ENCODE measurements at places on chromosomes 1 and 21.

DNA sequence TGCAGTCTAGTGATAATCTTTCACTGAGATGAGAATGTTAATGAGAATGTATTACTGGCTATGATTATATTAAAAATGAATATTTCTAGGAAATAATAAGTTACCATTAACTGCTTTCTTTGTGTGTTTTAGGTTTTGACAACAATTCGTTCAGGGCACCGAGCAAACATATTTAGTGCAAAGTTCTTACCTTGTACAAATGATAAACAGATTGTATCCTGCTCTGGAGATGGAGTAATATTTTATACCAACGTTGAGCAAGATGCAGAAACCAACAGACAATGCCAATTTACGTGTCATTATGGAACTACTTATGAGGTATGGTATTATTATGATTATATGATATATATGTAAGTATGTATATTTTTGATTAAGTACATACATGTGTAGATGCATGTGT is 37.8 kb upstream of the MPC2 start:
- DNase-seq: no peak

DNA sequence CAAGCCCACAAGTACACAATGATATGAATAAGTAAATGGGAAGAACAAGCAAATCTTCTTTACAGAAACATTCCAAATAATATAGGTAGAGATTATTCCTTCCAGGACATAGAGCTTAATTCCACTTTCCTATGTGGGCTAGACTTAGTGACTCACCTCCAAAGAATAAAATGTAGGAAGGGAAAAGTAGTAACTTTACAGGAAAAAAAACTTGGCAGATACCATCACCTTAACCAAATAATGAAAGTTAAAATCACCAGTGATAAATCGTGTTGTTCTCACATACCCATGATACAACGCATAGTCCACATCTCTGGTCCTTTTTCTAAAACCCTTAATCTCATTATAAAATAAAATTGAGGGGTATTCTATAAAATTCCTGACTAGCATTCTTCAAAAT is 260.8 kb downstream of the SPATA17 start:
- DNase-seq: no peak

GRCh38 chr1:6148497-6149241 is 31.5 kb downstream of the CHD5 start:
- DNase-seq: no peak

DNA sequence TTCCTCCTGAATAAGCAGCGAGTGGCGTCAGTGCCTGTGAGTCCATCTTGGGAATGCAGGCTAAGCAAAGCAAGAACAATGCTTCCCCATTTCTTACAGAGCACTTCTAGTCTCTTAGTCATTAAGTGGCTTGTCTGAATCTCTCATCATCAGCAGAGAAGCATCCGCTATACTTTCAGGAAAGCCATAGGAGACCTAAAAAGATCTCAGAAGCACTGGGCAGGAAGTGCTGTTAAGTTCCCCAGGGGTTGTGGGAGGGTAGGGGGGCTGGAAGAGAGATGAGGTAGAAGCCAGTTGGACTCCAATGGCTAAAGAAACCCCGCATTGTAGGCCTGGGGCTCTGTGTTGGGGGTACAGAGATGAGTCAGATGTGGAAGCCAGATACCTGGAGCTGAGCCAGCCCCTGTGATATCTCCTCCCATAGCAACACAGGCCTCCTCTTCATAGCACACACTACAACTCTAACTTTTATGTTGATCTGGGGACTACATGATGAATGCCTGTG is 44.9 kb downstream of the SYT6 start:
- DNase-seq: no peak

DNA sequence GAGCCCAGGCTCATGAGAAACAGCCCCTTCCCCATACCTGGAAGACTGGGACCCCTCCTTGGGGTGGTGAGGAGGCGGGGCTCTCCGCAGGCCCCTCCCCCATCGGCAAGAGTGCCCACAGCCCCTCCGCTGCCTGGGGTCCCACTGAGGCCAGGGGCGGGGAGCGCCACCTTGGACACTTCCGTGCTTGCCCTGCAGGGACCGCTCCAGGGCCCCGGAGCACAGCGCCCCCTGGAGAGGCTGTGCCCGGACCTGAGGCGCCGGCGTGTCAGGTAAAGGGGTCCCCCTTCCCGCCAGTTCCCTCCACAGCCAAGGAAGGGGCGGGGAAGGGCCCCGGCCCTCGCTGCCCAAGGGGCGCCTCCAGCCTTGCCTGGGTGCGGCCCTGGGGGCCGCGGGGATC is 21.5 kb downstream of the INAVA start:
- no peak for DNase-seq

DNA sequence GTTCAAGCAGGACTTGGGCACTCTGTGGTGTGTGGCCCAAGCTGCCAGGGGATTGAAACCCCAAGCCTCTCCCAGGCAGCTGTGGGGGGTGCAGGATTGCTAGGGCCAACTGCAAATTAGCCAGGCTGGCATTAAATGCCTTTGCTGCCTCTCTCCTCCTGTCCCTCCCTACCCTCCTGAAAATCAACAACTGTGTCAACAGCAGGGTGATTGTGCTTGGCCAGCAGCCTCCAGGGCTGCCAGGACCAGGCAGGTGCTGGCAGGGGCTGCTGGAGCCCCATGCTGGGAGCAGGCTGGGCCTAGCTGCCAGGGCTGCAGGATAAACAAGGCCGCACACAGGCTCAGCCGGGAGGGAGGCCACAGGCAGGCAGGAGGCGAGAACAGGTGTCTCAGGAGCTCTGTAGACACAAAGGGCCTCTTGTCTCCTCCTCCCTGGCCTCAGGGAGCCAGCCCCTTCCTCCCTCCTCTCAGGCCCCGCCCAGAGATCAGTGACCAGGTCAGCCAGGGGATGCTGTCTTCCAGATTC is 11.4 kb downstream of the SOX13 start:
- DNase-seq: peak; percentile 95

DNA sequence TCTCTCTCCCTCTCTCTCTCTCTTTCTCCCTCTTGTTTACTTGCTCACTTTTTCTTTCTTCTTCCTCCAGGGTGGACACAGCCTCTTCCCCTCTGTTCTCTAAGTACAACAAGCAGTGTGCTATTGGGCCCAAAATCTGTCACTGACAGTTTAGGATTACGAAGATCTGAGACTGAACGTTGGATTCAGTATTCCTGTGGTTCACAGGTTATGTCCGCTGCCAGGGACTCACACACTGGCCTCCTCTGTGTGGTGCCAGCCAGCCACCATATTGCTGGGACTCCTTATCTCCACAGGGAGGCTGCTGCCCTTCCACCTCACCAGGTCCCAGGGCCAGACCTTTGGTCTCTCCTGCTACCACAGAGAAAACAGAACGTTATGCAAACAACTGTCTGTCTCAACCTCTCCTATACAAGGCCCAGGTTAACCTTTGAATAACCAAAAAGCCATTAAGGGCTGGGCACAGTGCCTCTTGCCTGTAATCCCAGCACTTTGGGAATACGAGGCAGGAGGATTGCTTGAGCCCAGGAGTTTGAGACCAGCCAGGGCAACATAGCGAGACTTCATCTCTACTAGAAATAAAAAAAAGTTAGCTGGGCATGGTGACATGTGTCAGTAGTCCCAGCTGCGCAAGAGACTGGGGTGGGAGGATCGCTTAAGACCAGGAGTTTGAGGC is 171.9 kb upstream of the RAB4A start:
- DNase-seq: no peak

DNA sequence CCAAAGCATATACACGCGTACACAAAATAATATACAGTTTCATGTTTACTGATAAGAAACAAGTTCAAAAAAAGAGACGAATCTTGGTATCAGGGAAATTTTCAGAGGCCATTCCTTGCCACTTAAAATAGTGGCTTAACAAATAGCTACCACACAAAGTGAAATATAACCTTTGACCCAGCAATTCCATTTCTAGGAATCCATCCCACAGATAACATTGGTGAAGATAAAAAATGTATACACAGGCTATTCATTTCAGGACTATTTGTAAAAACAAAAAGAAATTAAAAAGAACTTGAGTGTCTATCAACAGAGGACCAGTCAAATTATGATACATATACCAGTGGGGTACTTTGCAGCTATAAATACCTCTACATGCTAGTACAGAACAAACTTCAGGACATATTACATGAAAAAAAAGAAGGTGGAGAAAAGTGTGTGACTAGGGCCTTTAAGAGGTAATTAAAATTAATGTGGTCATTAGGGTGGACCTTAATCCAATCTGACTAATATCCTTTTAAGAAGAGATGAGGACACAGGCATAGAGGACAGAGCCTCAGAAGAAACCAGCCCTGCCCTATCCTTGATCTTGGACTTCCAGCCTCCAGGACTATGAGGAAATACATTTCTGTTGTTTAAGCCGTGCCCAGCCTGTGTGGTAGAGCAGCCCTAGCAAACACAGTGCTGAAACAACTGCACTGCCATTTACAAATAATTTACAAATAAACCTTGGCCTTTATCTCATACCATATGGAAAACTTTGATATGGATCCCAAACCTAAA is 7.8 kb downstream of the UBE2G2 start:
- DNase-seq: no peak

- no peak for DNase-seq
These were observed 10.0 kb downstream of the NBPF3 start for GRCh38 chr1:21449906-21450305.

DNA sequence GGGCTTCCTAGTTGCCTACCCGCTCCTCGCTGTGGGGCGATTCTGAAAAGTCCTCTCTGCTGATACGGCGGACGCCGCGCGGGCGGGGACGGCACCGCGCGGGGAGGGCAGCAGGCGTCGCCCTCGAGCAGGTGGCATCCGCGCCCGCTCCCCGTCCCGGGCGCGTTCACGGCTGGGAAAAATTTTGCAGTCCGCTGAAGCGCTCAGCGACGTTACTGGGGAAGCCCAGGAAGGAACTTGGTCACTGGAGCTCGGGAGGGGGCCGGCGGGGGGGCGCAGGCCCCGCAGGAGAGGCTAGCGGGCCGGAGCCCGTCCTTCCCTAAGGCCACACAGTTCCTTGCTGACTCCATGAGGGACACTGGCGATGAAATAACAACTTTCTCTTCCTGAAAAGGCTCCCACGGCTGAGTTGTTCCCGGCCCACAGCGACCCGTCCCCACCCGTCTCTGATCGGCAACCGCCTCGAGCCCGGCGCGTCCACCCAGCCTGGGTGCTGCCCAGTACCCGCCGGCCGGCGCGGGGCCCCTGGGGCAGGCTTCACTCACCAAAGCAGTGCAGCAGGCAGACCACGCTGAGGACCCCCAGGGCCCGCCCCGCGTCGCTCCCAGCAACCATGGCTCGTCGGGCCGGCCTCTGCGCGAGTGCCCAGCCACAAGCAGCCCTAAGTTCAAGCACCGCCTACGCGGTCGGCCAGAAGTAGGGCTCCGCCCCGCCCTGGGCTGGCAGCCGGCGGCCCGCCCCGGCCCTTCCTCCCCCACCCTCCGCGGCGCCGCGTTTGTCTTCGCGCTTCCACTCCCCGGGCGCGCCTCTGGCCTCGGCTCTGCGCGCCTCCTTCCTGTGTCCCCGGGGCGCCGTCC is at the start of gene CD58:
Gene CD58 (minus strand): TSS at position 669 of the 857 bp plus-strand sequence. CDS start 54 bp downstream, at position 615.
- DNase-seq: peak; percentile 83

DNA sequence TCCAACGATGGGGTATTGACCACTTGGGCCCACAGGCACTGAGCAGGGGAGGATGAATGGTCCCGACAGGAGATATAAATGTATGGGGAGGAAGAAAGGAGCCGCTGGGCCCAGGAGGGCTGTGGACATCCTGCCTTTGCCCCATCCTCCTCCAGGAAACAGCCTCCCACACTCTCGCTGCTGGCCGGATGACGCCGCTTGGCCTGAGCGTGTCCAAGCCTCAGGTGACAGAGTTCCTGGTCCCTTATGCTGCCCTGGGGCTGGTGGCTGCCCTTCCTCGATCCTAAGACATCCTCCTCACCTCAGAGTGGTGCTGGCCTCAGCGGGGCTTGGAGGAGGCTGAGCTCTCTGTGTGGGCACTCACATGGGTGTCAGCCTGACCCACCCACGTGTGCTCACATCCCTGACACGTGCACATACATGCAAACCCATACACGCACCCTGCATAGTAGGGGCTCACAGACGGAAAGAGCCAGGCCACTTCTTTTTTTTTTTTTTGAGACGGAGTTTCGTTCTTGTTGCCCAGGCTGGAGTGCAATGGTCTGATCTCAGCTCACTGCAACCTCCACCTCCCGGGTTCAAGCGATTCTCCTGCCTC is 5.9 kb upstream of the SERINC2 start:
- no peak for DNase-seq

DNA sequence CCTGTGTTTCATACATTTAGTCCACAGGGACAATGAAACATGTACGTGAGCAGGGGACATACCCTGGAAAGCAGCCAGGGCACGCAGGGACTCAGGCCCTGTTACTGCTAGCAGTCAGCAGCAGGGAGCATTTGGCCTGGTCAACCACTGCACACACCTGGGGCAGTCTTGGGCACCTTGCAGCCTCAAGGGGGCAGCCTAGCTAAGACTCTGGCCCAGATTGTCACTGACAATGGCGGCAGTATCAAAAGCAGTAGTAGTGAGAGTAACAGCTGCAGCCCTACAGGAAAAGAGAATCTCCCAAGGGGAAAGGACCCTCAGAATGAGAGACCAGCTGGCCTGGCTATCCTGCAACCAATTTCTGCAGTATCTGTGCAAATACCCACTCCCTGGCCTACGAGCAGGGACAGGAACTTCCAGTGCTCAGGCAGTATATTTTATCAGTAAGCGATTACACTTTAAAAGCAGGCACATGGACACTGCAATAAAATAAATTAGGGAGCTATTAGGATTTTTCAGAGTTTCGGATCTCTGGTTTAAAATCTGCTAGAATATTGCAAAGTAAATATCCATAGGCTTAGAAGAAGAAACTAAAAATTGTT is 475.6 kb downstream of the LTN1 start:
- peak; percentile 4 for DNase-seq

- no peak for DNase-seq
These were observed 1.7 kb downstream of the IL24 start for GRCh38 chr1:206898915-206899431.

GRCh38 chr1:246215510-246215903 is 291.6 kb downstream of the SMYD3 start:
- DNase-seq: no peak

GRCh38 chr1:26471498-26472319 is 531 bp upstream of the HMGN2 start:
- DNase-seq: peak; percentile 84

DNA sequence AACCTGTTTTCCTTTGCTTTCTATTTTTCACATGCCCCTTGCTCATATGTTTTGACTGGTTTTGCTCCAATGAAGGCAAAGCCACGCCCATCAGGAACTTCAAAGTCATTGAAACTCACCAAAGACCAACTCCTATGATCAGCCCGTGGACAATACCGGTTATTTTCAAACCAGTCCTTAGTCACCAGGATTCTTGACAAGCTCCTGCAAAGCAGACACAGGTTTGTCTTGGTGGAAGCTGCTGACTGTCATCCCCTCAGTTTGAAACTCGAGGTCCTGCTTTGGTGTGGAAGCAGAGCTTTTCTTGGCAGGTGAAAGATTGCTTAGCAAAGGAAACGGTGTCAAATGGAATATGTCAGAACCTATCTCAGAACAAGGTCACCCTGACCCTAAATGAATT is 384.7 kb upstream of the CXADR start:
- no peak for DNase-seq

GRCh38 chr21:46121286-46122221 is 23.6 kb downstream of the COL6A2 start:
- no peak for DNase-seq

- DNase-seq: no peak
These were observed 15.3 kb upstream of the NPHP4 start for GRCh38 chr1:6007318-6008083.

- no peak for DNase-seq
These were observed 6.9 kb downstream of the DMAP1 start for GRCh38 chr1:44220001-44220751.
